ENCODE measurements at places on chromosomes 7 and 10.
A peak's percentile ranks its signal among the peaks of the same experiment; 100 is the strongest.

GRCh38 chr7:44724276-44724675 is 24.4 kb upstream of the ZMIZ2 start:
- DNase-seq = no peak

DNA sequence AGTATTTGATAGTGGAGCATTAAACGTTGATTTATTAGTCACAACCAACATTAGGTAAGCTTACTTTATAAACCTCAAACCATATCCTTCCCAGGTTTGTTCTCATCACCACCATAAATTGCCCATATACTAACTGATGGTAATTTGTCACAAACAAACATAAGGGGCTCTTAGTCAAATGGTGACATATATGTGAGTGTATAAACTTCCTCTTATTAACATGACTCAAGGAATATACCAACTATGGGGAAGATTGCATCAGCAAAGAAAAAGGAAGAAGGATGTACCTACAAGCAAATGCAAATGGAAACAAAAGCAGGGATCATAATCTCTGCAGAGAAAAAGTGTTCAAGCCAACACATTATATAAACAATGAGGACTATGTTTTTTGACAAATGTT is 418.2 kb upstream of the AKR1E2 start:
- peak; percentile 67 for DNase-seq

DNA sequence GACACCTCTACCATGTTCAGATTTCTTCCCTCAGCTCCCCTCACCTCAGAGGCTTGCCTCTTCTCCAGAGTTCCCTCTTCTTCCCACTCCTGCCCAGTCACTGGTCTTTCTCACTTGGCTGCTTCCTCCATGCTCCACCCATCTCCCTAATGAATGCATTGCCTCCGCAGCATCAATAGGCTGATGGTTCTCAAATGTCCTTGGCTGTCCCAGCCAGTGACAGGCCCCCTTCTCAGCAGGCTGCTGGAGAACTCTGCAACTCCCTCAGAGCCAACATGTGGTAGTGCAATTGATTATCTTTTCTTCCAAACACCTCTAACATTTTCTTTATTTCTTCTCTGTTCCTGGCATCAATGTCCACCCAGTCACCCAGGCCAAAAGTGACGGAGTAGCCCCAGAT is 218.2 kb downstream of the RELN start:
- DNase-seq = no peak

DNA sequence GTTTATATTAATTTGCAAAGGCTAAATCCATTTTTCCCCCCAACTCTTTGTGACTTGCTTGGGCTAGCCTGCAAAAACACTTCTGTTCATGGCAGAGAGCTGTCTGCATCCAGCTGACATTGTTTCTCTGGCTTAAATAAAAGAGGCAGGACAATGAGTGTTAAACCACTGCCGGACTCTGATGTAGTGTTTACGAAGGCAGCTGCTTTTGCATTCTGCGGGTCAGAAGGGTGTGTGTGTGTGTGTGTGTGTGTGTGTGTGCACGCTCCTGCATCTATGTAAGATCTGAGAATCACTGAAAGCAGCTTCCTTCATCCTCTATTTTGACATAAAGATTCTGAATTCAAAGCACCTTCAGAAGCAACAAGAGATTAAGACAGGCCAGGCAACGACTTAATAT is 28.3 kb downstream of the NRP1 start:
- DNase-seq = no peak

DNA sequence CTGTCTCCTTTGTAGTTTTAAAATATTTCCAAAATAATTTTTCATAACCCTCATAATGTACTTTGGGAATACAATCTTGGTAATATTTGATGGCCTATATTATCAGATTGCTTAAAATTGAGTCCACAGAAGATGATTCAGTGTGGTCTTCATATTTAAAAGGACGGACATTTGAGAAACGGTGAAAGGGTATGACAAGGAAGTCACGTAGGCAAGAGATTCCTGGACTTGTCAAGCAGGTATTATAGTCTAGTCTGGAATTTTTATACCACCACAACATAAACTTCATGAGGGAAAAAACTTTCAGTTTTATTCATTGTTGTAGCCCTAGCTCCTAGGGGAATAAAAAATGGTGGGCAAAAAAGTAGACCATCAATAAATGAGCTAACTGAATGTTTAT is 82.3 kb downstream of the KMT2E start:
- DNase-seq = no peak
